ENCODE measurements at places on chromosomes 5 and 9. TPM values are rescaled to one million over a fixed set of nuclear protein-coding genes. Genes with fewer than 3 reads are reported as not detected.

The ACTBL2 gene
- not detected for total RNA-seq

DNA sequence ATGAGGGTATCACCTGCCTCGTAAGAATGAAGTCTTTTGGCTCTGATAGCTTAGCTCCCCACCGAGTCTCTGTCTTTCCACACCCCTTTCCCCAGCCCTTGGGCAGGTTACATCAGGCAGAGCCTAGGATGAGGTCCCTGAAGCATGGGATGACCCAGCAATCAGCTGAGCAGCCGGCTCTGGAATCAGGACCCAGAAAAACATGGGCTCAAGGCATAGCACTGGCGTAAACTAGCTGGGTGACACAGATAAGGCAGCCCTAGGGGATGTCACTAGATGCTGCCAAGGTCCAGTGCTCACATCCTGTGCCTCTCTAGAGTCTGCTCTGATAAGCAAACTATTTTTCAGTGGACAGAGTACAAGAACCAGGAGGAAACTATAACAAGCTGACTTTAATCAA, 26.6 kb downstream of the IDNK start:
- peaks cover 39% of the 10 kb centered on the region for H3K36me3 ChIP-seq
- H3K4me1 ChIP-seq: no peaks in the 10 kb centered on the region
- no peaks in the 10 kb centered on the region for H3K27me3 ChIP-seq
- H3K27ac ChIP-seq: no peak overlapping the region
- no peak overlapping the region for H3K4me3 ChIP-seq

- H3K27me3 ChIP-seq: peaks cover 15% of the 10 kb centered on the region
- no peak overlapping the region for H3K4me3 ChIP-seq
- no peaks in the 10 kb centered on the region for H3K4me1 ChIP-seq
- H3K36me3 ChIP-seq: peaks cover 3% of the 10 kb centered on the region
Observed at GRCh38 chr5:149674686-149675085, 55.4 kb upstream of the PPARGC1B start.

The BHMT gene
- total RNA-seq: not detected

The RUSC2 gene
- total RNA-seq: 17.4 TPM

The RETREG1 gene
- total RNA-seq: 6.2 TPM

The TMEM215 gene
- total RNA-seq: 0.57 TPM

- DNase-seq: no peak
- peaks cover 5% of the 10 kb centered on the region for H3K4me1 ChIP-seq
- no peaks in the 10 kb centered on the region for H3K36me3 ChIP-seq
- H3K4me3 ChIP-seq: no peak overlapping the region
Observed at GRCh38 chr5:133873449-133873848, 95.0 kb downstream of the C5orf15 start.

DNA sequence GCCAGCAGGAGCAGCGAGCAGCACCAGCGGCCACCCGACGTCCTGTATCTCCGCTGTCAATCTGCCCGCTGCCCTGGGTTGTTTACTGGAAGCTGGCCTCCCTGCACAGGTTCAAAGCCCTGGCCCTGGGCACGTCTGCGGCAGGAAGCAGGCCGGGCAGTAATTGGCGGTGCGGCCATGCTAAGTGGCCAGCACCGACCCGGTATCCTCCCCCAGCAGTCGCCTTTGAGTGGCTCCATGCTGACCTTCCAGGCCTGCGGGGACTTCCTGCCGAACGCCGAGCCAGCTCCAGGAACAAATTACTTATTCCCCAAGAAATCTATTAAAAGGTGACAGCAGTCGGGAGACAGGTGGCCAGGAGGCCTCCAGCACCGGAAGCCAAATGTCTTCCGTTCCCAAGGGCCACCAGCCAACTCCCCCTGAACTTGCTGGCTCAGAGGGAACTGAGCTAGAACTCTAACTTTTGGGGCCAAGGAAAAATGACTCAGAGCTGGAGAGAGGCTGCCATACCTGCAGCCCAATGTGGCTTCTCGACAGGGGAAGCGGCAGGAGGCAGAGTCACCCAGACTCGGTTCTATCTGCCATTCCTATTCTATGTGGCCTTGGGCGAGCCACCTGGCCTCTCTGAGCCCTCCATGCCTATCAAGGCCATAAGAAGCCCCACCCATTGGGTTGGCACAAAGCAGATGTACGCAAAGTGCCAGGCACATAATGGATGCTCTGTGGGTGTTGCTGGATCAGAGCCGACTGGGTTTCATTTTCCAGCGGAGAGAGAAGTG, 13.7 kb upstream of the PSMB7 start:
- DNase-seq: no peak
- no peaks in the 10 kb centered on the region for H3K36me3 ChIP-seq
- H3K27ac ChIP-seq: no peak overlapping the region
- H3K4me3 ChIP-seq: no peak overlapping the region

The HCN1 gene
- total RNA-seq: 1.2 TPM

GRCh38 chr9:127866535-127866934, 10.9 kb downstream of the AK1 start:
- no peaks in the 10 kb centered on the region for H3K27me3 ChIP-seq
- no peak overlapping the region for H3K27ac ChIP-seq
- H3K4me1 ChIP-seq: no peaks in the 10 kb centered on the region
- H3K4me3 ChIP-seq: no peak overlapping the region
- no peak for DNase-seq

GRCh38 chr5:40678026-40678425, 1.7 kb upstream of the PTGER4 start:
- no peaks in the 10 kb centered on the region for H3K36me3 ChIP-seq
- H3K27me3 ChIP-seq: peaks cover 83% of the 10 kb centered on the region
- H3K27ac ChIP-seq: no peak overlapping the region
- DNase-seq: no peak

The DOCK8 gene
- total RNA-seq: 0.58 TPM

The MELK gene
- 60.4 TPM for total RNA-seq

GRCh38 chr5:96064877-96065276, 103.2 kb upstream of the ELL2 start:
- H3K36me3 ChIP-seq: no peaks in the 10 kb centered on the region
- no peak overlapping the region for H3K27ac ChIP-seq
- DNase-seq: no peak
- H3K4me3 ChIP-seq: no peak overlapping the region
- H3K27me3 ChIP-seq: no peaks in the 10 kb centered on the region

GRCh38 chr5:67870662-67871061, 344.9 kb upstream of the PIK3R1 start:
- no peak for DNase-seq
- H3K36me3 ChIP-seq: peaks cover 5% of the 10 kb centered on the region
- no peaks in the 10 kb centered on the region for H3K27me3 ChIP-seq
- no peaks in the 10 kb centered on the region for H3K4me1 ChIP-seq
- no peak overlapping the region for H3K4me3 ChIP-seq

GRCh38 chr5:40022057-40022456, 597.3 kb upstream of the DAB2 start:
- peaks cover 2% of the 10 kb centered on the region for H3K27me3 ChIP-seq
- H3K36me3 ChIP-seq: no peaks in the 10 kb centered on the region
- no peak overlapping the region for H3K27ac ChIP-seq

- no peaks in the 10 kb centered on the region for H3K4me1 ChIP-seq
- H3K36me3 ChIP-seq: no peaks in the 10 kb centered on the region
- DNase-seq: no peak
- H3K27me3 ChIP-seq: no peaks in the 10 kb centered on the region
Observed at GRCh38 chr5:53334431-53334941, 145.9 kb upstream of the FST start.

The FOXD4L3 gene
- total RNA-seq: not detected

The C5orf52 gene
- total RNA-seq: not detected

DNA sequence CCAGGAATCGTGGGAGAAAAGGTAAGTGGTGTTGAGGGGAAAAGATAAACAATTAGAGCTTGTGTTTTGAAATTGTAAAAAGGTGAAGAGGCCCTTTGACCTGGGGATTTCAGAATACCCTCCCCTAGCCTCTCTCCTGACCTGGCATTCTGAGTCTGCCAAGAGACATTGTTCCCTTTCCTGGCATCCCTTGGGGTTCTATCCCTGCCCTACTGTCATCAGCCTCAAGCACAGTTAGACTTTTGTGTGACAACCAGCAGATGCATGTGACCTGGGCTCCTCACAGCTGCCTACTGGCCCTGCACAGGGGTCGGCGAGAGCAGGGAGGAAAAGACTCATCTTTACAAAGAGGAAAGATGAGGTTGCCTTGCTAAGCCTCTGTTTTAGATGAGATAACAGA, 72.2 kb upstream of the ORM1 start:
- H3K36me3 ChIP-seq: no peaks in the 10 kb centered on the region
- no peak for DNase-seq
- H3K4me3 ChIP-seq: no peak overlapping the region
- H3K27me3 ChIP-seq: no peaks in the 10 kb centered on the region
- peak overlapping the region; percentile 87 for H3K27ac ChIP-seq

The NAIP gene
- total RNA-seq: 11.3 TPM

DNA sequence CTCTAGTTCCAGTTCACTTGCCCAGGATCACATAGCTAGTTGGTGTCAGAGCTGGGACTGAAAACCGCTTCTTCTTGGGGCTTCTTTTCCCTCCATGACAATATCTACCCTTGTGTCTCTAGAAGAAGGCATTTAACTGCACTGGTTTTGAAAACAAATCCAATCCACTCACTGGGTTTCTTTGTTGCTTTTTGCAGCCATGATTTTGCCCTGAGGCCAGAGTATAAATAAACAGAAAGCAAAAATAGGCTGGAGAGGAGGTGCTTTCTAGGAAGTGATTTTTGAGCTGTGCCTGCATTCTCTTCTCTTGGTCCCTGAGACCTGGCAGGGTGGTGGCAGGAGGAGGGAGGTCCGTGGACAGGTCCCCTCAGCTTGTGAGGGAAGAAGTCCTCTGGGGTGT, 6.9 kb upstream of the TRIO start:
- H3K4me1 ChIP-seq: peaks cover 10% of the 10 kb centered on the region
- no peak overlapping the region for H3K4me3 ChIP-seq
- H3K27me3 ChIP-seq: peaks cover 27% of the 10 kb centered on the region
- no peaks in the 10 kb centered on the region for H3K36me3 ChIP-seq
- no peak overlapping the region for H3K27ac ChIP-seq

The EIF4E1B gene
- not detected for total RNA-seq

The PROB1 gene
- 2.2 TPM for total RNA-seq

- H3K36me3 ChIP-seq: peaks cover 9% of the 10 kb centered on the region
- H3K27ac ChIP-seq: no peak overlapping the region
- H3K4me3 ChIP-seq: no peak overlapping the region
- H3K4me1 ChIP-seq: peaks cover 8% of the 10 kb centered on the region
Observed at GRCh38 chr9:88478246-88478645, 56.7 kb upstream of the NXNL2 start.

DNA sequence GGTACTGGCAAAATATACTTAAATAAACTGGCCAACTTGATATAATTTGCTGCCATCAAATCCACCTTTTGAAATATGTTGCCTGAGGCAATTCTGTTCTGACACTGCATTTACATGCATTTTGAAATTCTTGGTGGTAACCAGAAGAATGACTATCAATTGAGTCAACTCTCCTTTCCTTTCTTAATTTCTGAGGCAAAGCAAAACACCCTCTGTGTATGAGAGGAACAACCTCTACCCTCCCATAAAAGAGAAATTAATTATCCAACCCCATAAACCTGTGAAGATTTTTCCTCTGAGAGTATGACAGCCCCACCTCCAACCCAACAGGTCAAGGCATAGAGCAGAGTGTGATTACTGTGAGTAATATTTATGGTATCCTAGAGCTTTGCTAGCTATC, 286.8 kb downstream of the NR2F1-AS1 start:
- H3K36me3 ChIP-seq: peaks cover 3% of the 10 kb centered on the region
- H3K4me1 ChIP-seq: peaks cover 49% of the 10 kb centered on the region
- no peak overlapping the region for H3K27ac ChIP-seq
- no peak overlapping the region for H3K4me3 ChIP-seq
- DNase-seq: no peak
- H3K27me3 ChIP-seq: no peaks in the 10 kb centered on the region

The SPATA9 gene
- total RNA-seq: 0.68 TPM

- peaks cover 10% of the 10 kb centered on the region for H3K4me1 ChIP-seq
- no peaks in the 10 kb centered on the region for H3K27me3 ChIP-seq
- DNase-seq: no peak
- peaks cover 25% of the 10 kb centered on the region for H3K36me3 ChIP-seq
- H3K4me3 ChIP-seq: no peak overlapping the region
Observed at GRCh38 chr9:108996643-108997042, 16.7 kb downstream of the CTNNAL1 start.

DNA sequence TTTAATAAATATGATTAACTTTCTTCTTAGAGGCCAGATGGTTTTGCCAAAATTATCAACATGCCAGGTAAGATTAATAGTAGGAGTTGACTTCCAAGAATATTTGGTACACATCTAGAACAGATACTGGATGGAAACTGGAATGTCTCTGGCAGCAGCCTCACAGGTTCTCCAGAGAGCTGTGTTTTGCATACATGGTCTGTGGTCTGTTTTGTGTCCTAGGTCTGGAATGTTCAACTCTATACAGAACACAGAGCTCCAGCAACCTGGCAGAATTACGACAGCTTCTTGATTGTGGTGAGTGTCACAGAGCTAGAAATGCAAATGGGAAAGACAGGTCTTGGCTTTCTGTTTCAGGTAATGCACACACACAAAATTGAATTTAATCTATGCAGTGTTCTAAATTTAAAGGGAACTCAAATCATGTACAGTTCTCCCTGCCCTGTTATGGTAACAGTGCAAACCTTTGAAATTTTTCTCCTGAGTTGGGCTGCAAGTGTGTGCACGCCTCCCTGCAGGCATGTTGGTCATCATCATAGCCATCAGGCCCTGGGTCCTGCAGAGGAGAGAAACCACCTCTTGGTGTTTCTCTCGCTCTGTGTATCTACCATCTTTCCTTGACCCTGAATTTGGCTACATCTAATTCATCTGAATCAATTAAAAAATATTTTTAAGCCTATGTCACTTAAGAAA, 58.3 kb downstream of the PIK3R1 start:
- H3K36me3 ChIP-seq: peaks cover 20% of the 10 kb centered on the region
- H3K27ac ChIP-seq: no peak overlapping the region
- no peak overlapping the region for H3K4me3 ChIP-seq
- no peaks in the 10 kb centered on the region for H3K27me3 ChIP-seq
- no peak for DNase-seq

DNA sequence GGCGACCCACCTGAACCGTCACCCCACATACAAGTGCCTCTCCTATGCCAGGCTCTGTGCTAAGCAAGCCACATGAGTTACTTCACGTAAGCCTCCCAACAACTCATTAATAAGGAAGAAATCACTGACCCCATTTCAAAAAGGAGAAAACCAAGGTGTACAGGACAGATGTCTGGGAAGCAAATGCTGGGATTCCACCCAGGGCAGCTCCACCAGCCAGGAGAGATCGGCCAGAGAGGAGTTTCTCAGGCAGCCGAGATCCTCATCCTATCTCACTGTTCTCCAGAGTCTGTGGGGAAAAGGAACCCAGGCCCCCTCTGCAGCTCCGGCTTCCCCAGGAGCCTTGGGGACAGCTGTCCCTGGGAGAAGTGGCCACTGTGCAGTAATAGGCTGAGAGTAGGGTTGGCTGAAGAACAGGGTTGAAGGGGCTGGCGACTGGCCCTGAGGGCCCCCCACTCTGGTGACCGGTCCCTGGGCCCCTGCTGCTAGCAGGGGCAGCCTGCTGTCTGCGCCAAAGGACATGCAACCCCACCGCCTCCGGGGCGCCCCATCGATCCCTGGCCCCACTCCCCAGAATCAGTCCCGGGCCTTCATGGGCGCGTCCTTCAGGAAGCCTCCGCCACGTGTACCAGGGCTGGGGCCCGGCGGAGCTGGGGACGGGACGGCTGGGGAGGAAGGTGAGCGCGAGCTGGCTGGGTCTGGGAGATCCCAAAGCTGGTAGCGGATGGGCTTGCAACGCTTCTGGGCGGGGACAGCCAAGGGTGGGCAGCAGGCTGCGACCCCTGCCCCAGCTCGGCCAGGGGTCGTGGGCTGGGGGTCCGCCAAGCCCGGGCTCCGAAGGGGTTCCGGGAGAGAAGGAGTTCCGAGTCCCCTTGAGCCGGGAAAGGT, 44.1 kb upstream of the STXBP1 start:
- H3K4me1 ChIP-seq: peaks cover 36% of the 10 kb centered on the region
- peak overlapping the region; percentile 87 for H3K4me3 ChIP-seq
- no peak for DNase-seq
- H3K36me3 ChIP-seq: no peaks in the 10 kb centered on the region

All from neural crest cell (in vitro differentiated cells).